ENCODE measurements at places on chromosomes 2 and 18.

- DNase-seq: no peak
These were observed 60.2 kb upstream of the FZD7 start for GRCh38 chr2:201973305-201973928.

DNA sequence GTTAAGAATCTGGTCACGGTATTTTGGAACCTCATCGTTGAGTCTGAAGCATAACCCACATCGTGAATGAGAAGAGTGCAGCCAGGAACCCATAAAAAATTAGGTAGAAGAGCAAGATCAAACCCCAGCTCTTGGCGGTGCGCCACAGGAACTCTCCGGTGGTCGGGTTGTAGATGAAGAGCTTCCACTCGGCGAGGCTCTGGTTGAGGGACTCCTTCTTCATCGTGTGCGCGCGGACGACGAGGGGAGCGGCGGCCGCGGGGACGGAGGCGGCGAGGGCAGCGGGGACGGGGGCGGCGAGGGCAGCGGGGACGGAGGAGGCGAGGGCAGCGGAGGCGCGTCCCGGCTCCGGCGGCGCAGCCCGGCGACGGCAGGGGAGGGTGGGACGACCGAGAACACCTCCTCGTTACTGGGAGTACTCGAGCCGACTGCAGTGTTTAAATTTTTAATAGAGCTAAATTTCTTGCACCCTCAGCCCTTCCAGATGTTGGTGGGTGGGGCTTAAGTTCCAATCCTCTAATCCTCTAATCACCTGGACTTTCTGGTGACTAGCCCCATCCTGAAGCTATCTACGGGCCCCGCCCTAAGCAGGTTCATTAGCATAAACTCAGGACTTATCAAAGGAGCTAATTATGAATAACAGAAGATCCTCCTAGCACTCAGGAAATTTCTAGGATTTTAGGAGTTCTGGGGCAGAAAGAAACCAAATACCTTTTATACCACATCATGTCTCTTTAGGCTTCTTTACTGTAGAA, 20.4 kb upstream of the PAPOLG start:
- DNase-seq: peak; percentile 14

- DNase-seq: no peak
These were observed 110.5 kb upstream of the AGAP1 start for GRCh38 chr2:235383272-235383843.

GRCh38 chr2:26687801-26688200, 4.7 kb upstream of the KCNK3 start:
- no peak for DNase-seq

DNA sequence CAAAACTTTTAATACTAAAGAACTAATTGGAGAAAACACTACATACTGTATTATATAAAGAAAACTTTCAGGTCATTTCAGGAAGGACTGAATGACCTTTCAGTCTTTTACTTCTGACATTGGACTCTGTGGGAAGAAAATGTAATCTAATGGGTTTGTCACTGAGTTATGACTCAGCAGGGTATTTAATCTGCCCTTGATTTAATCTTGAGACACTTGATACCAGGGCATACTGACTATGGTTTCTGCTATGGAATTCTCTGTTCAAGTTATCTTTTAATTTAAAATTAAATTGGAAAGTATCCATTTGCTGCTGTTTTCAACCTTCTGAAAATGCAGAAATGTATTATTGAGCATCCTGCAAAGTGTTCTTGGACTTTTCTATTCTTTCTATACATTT, 354.2 kb upstream of the GALNT5 start:
- DNase-seq: no peak

GRCh38 chr18:48132797-48133655, 202.6 kb upstream of the SMAD2 start:
- DNase-seq: no peak

DNA sequence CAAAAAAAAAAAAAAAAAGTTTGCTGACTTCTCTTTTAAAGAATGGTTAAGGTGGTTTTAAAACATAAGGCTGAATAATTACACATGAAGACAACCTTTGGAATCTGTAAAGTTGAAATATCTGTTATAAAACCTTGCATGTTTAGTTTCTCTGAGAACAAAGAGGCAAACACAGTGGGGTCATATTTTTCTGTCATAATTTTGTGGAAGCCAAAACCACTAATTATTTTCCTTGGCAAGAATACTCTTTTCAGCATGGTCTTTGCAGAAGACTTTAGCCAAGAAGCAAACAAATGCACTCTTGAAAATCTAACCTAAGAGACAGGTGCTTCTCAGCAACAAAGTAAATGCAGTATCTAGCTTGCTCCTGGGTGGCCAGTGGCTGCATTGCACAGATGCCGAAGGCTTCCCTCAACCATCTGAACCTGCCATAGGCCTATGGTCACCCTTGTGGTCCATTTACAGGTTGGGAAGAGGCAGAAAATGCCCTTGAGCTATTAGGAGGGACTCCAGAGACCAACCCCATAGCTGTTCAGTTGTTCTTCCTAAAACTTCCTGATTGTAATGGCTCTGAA, 44.8 kb downstream of the ZAP70 start:
- no peak for DNase-seq

DNA sequence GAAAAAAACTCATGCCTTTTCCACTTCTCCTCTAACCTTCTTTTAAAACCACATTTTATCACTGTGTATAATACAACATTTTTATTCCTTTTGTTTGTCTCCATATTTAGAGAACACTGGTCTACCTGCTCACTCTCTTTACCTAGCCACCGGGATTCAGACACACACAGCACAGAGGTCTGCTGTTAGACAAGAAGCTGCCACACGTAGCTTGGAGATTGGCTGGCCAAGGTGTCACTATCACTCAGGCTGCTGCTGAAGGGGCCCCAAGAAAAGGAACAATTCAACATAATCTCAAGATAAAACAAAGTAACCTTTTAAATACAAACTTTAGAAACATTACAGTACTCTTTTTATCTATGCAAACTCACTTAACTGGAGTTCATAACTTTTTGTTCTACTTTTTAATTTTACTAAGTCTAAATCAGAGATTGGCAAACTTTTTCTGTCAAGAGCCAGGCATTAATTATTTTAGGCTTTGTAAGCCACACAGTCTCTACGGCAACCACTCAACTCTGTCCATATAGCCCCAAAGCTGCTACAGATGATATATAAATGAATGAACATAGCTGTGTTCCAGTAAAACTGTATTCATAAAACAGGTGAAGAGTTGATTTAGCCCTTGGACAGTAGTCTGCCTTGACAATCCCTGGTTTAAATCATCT, 25.8 kb downstream of the FEZ2 start:
- DNase-seq: no peak

GRCh38 chr2:167550448-167550847, 662.2 kb downstream of the XIRP2 start:
- no peak for DNase-seq

GRCh38 chr2:225488743-225489142, 89.2 kb downstream of the NYAP2 start:
- no peak for DNase-seq

DNA sequence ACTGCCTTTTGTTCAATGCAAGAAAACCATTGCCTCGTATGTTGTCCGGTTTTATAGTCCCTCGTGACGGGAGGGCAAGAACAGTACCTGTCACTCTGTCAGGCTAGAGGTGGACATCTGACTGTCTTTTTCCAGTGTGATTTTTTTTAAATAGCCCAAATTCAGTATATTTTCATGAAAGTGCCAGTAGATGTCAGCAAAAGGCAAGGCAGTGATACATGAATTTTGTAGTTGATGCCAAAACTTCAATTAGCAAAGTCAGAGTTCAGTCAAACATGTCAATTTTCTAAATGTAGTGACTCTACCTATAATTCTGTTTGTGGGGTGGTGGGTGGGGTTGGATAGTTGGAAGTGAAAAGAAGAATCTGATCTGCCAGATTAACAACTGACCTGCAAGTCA, 296.0 kb upstream of the MC4R start:
- DNase-seq: no peak

- DNase-seq: no peak
These were observed 48.7 kb downstream of the COA5 start for GRCh38 chr2:98559581-98559980.

DNA sequence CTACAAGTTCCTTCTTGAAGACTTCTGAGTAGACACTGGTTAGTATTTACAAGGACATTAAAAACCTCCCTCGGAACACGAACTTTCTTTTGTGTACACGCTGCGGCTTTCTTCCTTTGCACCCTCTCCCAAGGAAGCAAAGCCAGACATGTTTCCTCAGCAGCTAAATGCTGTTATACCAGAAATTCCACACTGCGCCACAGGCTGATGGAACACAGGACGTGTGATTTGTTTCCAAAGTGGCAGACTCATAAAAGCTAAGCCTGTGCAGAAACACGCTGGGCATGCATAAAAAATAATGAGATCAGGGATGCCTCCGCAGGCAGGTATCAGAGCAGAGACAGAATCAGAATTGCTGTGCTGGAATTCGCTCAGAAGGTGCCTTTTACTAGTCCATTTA, 73.0 kb upstream of the RGPD5 start:
- DNase-seq: no peak
